ENCODE measurements at places on chromosomes 11 and 22.

GRCh38 chr11:5380740-5381342, 2.8 kb upstream of the OR51M1 start:
- DNase-seq, result peak; percentile 48

DNA sequence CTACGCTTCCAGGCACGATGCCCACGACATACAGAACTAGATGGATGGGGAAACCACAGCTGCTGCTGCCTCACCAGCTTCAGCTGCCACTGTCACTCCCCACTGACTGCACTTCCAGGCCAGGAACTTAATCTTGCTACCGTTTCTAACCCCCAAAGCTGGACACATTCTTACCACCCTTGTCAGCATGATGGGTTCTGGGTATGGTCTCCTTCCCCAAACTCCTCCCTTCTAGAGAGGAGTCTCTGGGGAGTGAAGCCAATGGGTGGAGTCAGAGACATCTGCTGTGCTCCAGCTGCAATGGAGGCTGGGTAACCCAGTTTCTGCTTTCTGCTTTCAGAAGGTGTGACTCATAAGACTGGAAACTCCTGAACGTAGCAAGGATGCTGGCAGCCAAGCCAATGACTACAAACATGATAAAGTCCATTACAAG, 87.0 kb upstream of the THY1 start:
- no peak for DNase-seq

DNA sequence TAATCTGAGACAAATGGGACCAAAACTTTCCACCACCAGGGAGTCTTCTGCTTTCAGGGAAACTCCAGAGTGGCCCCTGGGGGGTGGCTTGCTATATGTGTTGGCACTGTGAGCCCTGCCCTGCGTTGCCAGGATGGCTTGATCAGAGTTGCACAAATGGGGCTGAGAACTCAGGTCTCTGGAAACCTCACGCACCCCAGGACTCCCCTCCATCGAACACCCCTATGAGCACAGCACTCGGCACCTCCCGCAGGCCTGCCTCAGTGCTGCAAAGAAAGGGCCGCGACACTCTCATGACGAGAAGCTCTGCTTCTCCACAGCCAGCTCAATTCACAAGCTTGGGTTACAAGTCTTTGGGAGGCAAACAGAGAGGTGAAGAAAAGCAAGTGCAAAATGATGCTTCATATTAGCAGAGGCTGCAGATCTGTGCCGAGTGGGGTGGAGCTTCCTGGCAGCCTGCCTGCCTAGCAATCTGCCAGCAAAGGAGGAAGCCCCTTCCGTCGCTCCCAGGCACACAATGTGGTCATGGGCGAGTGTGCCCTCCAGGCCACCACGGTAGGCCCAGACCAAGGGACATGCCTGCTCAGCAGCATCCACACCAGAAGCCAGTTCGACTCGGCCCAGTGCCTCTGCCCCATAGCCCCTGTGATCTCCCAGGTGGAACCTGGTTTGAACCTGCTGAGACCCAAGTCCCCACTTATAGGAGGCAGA, 55.7 kb downstream of the MYH9 start:
- peak; percentile 18 for DNase-seq

DNA sequence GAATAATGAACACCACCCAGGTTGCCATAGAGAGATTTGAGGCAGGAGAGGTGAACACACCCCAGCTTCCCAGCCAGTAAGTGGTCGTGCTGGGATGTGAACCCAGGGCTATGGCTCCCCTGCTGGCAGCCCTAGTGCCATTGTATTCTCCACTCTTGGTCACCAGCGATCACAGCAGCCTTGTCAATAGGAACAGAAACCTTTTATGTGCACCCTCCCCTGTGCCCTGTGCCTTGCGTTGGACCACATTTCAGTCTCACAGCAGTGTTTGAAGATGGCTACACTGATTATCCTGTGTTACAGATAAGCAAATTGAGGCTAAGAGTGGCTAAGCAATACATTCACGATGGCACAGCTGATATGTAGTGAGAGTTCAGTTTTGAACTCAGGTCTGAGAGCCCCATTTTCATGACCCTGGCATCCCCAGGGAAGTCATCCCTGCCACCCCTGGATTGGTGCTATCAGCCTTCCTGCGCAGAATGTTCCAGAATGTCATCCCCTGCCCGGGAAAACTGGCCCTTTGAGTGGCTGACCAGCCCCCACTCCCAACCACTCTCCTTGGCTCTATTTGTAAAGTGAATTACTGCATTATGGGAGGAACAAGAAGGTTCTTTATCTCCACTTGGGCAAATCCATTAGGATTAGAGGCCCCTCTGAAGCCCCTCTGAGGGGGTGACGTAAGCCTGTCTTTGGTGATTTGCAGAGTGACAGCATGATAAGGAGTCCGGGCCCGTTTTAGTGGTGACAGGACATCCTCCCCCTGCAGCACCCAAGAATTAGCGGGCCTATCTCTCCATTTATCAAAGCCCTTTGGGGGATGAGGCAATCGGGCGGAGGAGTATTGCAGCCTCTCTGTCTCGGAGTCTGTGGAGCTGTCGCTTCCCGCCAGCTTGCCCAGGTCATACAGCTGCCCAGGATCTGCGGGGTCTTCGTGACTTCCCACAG, 30.9 kb downstream of the SMIM38 start:
- no peak for DNase-seq

- no peak for DNase-seq
Observed at GRCh38 chr11:833849-834311, 1.1 kb downstream of the CD151 start.

- DNase-seq, result no peak
Observed at GRCh38 chr11:25758145-25758661, 573.7 kb upstream of the ANO3 start.

DNA sequence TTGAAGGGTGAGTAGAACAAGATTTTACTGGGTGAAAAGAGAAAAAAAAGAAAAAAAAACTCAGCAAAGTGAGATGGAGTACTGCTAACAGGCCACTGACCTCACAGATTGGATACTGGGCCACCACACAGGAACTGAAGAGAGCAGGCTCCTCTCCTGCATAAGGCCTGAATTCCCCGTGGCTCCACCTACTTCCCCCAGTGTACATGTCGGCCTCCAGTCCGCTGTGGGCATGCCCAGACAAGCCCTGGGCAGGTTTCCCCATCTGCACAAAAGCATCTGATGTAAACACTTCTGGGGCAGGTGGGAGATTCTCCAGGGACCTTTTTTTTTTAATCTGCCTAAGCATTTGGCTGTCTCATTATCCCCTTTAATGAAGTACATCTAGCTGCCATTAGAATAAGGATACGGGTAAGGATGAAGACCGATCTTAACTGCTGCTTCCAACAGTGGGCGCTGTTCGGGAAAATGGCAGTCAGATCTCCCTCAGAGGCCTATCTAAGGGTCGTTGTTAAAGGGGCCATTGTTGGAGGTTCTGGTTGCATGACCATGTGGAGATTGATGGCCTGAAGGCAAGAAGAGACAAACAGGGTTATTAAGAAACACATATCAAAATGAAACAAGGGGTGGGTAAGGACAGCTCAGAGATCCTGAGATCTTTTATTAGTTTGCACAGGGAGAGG, 48.5 kb downstream of the MS4A13 start:
- no peak for DNase-seq

- no peak for DNase-seq
Observed at GRCh38 chr22:18022876-18023275, 1.5 kb downstream of the MICAL3 start.

DNA sequence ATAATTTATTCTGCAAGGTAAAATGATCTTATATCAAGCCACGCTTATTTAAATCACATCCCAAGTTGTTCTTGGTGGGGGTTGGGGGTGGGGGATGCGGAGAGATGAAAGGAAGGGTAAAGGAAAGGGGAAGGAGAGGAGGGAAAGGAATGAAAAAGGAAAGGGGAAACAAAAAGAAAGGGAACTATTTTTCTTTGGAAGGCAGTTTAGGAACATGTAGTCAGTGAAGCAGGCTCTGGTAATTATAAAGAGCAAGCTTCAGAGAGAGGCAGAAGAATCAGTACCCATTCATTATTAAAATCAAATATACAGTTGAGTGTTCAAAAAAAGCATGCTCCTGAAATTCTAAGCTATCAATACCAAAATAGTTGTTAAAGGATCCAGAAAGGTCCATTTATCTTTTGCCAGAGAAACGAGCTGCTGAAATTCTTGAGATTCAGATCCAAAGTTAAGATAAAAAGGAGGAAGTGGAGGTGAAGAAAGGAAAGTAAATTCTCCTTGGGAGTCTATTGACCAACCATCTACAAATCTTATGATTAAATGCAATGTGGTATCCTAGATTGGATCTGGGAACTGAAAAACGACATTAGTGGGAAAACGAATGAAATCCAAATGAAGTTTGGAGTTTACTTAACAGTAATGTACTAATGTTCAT, 107.4 kb downstream of the SGSM3 start:
- no peak for DNase-seq

DNA sequence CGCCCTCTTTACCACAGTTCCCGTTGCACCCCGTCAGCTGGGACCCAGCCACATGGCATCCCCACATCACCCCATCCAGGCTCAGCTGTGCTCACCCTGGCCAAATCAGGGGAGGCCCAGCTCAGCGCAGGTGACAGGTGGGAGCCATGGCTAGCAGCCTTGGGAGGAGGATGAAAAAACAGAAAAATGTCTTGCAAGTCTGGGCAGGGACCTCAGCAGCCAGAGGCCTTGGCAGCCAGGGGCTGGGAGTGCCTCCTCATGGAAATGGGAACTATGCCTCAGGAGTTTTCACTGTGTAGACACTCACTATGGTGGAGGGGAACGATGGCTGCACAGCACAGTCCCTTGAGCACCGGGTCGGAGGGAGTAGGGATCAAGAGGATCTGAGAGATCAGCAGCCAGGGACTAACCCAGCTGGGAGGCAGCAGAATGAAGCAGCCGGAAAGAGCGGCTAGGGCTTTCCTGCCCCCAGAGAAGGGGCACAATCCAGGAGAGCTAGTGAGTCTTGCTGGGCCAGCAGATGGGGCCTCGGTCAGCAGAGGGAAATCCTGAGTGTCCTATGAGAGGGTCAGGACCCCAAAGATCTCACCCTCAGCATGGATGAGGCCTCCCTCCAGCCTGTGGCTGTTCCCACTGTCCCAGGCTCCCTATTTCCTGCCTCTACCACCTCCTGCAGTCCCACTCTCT, 6.2 kb upstream of the FTH1 start:
- no peak for DNase-seq

- no peak for DNase-seq
Observed at GRCh38 chr11:44417731-44418455, 108.0 kb upstream of the ALX4 start.

GRCh38 chr11:111081021-111081511, 164.5 kb upstream of the POU2AF2 start:
- DNase-seq, result peak; percentile 8

DNA sequence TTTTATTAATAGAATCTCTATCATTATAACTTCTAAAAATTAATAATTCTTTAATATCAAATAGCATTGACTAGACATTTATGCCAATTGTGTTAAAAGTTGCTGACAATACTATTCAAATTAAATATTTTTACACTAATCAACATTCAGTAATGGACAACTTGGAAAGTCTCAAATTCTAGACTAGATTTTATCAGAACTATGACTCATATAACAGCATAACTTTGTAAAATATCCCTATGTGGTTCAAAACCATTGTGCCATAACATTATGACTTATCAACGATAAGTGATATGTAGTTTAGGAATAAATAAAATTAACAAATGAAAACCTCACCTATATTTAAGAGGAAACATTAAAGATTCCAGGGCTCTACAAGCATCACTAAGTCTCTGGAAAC, 291.8 kb downstream of the SBF2 start:
- no peak for DNase-seq

GRCh38 chr11:75763846-75764245, 4.7 kb upstream of the DGAT2 start:
- no peak for DNase-seq

DNA sequence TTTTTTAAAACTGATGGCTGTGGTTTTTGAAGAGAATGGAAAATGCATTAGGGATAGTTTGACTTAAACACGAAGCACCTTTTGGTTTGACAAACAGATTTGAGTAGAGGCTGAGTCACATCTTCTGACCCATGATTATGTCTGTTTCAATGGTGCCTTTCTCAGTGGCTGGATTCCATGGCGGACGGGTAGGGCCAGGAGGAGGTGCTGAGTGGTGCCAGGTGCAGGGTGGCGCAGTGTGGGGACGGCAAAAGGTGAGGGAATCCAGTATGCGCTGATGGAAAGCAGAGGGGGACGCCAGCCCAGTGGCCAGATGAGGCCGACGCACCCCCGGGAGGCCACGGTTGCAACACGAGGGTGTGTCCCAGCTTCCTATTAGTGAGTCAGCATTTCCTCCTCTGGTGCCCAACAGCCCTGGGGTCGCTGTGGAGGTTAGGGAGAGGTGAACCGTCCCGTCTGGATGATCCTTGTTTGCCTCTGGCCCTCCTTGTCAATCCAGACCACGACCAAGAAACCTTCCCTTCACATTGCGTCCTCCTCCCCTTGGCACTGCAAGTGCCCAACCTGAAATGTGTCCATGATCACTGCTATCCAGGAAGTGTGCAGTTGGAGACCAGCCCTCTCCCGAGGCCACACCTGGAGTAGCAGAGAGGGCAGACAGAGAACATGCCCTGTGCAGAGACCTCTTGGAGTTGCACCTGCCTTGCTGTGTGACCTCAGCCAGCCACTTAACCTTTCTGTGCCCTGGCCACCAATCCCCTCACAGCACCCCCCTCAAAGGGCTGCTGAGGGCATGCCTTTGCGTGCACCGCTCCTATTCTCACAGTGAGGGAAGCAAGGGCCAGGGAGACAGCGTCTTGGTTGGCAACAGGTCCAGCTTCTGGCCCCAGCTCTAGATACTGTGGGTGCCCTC, 32.5 kb upstream of the ATXN10 start:
- no peak for DNase-seq
